ENCODE measurements at places on chromosomes 3 and 15.

GRCh38 chr15:81548365-81549130, 174.5 kb upstream of the TMC3 start:
- DNase-seq: no peak

DNA sequence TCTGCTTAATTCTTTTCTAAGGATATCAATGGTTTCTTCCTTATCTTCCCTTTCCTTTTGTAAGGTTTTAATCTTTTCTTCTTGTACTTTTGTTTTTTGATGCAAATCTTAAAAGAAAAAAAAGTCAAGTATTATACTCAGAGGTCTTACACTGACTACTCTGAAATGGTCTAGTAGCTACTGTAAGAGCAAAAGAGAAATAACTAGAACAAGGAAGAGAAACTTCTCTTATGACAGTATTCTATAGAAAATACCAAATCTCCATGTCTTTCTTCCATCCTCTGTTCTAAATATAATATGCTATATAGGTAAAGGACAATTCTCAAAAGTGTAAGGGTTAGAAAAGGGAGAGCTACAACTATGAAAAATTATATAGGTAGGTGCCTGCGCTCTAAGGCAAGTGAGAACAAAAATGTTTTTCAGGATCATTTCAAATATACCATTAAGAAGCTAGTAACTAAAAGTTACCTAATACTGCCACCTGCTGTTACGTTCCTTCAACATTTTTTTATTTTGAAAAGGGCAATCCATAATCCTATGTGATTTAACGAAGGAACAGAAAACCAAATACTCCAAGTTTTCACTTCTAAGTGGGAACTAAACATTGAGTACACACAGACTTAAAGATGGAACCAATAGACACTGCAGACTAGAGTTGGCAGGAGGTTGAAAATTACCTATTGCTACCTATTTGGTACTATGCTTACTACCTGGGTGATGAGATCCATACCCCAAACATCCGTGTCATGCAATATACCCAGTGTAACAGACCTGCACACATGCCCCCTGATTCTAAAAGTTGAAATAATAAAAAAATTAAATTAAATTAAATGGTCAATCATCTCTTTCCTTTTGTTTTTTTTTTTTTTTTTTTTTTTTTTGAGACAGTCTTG, 36.7 kb downstream of the CIP2A start:
- DNase-seq: peak; percentile 47

GRCh38 chr3:54988838-54989630, 61.2 kb upstream of the LRTM1 start:
- DNase-seq: peak; percentile 95

DNA sequence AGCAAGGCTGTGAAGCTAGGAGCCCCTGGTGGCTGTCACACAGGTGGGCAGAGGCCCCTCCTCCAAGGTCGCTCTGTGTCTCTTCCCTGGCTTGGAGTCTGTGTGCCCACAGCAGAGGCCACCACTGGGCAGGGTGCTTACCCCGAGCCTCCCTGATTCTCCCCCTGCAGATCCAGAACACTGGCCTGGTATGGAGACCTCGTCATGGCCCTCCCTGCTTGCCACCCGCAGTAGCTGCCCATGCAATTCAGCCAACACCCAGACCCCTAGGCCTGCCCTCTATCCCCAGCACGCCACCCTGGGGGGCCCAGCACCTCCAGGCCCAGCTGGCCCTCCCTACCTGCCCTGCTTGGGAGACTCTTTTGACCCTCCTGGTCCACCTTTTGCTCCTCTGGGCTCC, 5.5 kb upstream of the RHO start:
- no peak for DNase-seq

GRCh38 chr3:133832802-133833144, 27.2 kb downstream of the SRPRB start:
- no peak for DNase-seq

- DNase-seq: no peak
These were observed 79.7 kb downstream of the IFT80 start for GRCh38 chr3:160319322-160319721.

- DNase-seq: no peak
These were observed 271.6 kb downstream of the ERC2 start for GRCh38 chr3:56196700-56197099.

GRCh38 chr15:42710662-42711061, 26.3 kb downstream of the CDAN1 start:
- DNase-seq: peak; percentile 43

DNA sequence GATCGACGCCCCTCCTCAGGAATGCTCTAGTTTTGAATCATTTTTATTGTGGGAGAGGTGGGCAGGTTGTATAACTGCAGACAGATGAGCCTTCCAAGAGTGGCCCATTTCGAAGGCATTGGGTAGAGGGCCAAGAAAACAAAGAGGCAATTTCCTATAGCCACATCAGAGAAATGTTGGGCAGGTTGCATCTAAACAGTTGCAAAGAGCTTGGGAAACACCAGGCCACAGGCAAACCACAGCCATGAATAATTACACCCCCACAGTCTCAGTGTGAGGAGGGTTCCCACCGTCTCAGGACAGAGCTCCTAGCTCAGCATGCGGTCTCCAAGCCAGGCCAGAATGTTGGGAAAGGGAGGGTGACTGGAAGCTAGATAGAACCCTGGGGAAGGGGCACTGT, 257.3 kb downstream of the ABHD5 start:
- DNase-seq: no peak

DNA sequence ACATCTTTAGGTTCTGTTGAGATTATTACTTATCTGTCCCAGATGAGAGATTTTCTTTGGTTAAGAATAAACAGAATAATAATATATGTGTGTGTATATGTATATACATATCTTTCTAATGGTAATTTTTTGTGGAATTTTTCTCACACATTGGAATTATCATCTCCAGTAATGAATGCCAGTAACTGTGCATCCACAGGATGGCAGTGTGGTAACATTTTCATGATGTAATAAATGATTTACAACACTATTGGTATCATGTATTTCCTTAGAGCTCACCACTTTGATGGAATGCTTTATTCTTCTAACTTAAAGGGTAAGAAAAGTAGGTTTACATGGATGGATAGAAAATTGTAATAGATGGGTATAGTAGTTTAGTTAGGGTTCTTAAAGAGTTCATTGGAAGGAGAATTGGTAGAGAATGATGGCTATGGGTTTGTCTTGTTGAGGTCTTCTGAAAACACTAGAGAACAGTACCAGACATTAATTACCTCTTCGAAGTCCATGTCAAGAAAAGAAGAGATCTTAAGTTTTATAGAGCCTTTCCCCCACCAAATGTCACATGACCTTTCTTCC, 78.1 kb downstream of the STT3B start:
- DNase-seq: peak; percentile 60

- peak; percentile 67 for DNase-seq
These were observed 20.3 kb upstream of the ABTB1 start for GRCh38 chr3:127652246-127652995.

GRCh38 chr3:101279162-101279561, 41.2 kb downstream of the IMPG2 start:
- no peak for DNase-seq

DNA sequence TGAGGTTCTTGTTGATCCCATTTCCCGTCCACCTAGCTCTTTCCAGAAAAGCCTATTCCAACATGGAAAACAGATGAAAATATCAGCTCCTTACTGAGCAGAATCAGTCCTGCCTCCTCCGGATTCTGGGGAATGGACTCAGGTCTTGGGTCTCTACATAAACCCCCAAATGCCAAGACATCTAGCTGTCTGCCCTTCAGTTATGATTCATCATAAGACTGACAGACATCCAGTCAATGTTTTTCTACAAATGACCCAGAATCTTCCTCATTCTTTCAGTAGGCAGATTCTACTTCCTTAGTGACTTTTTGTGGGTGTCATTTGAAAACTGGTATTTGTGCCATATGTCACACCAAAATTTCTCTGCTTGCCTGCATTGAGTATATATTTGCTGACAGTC, 103.0 kb upstream of the TGFBR2 start:
- DNase-seq: no peak

DNA sequence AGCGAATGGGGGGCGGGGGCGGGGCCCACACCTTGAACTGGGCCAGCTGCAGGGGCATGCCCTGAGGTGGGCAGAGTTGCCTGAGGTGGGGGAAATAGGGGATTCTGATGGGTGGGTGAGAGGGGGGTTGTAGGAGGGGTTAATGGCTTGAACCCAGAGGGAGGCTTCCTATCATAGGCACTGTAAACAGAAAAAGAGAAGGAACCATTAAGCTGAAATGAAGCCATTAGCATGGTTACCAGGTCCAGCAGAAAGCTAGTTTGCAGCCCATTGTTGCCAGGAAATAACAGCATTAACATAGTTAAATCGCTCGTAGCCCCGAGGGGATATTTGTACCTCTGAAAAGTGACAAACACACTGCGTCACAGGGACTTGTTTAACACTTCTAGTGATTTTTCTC, 29.0 kb downstream of the ETV5 start:
- DNase-seq: no peak

- DNase-seq: peak; percentile 83
These were observed 133.3 kb downstream of the TBC1D2B start for GRCh38 chr15:77944002-77944867.

DNA sequence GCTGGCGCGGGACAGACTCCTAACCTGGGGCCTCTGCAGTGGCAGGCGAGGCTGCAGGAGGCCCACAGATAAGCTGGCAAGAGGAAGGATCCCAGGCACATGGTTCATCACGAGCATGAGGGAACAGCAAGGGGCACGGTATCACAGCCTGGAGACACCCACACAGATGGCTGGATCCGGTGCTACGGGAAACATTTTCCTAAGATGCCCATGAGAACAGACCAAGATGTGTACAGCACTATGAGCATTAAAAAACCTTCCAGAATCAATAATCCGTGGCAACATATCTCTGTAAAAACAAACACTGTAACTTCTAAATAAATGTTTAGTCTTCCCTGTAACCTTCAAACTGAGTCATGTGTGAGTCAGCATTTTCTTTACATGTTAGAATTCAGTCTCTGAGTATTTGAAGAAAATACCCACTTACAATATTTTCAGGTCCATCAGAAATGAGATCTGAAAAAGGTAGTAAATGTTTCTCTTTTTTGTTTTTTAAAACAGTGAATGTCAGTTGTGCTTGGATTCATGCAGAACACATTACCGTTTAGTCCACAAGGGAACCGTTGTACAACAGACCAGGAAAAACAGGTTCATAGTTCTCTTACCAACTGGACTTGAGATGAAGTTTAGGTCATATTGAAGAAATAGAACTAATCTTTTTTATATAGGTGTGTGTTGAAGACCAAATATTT, 75.9 kb downstream of the BOC start:
- peak; percentile 62 for DNase-seq

DNA sequence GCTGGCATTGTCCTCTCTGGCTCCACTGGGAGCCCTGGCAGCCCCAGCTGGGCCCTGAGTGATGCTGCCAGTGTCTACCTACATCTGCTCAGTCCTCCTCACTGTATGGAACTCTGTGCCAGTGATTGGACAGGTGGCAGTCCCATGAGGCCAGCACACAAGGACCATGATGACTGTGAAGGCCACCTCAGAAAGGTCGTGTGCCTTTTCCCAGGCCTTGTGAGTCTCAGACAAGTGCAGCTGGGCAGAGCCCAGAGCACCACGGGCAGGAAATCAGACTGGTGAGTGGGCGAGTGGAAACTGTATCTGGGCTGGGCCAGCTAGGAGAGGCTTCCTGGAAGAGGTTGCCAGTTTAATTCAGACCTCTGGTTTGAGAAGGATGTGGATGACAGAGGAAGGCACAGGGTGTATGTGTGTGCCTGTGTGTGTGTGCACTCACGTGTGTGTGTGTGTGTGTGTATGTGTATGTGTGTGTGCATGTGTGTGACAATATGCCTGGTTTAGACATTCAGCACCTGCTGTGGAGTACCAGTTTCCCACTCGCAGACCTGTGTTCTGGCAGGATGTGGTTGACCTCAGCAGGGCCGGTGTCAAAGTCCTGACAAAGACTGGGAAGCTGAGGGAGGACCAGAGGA, 7.0 kb downstream of the MAPKAPK3 start:
- DNase-seq: no peak

- no peak for DNase-seq
These were observed 642.3 kb upstream of the CFAP20DC start for GRCh38 chr3:59692117-59692516.

GRCh38 chr3:194203482-194204041, 67.6 kb downstream of the HES1 start:
- no peak for DNase-seq

- DNase-seq: no peak
These were observed 392.2 kb downstream of the KCNH8 start for GRCh38 chr3:19540464-19540863.

DNA sequence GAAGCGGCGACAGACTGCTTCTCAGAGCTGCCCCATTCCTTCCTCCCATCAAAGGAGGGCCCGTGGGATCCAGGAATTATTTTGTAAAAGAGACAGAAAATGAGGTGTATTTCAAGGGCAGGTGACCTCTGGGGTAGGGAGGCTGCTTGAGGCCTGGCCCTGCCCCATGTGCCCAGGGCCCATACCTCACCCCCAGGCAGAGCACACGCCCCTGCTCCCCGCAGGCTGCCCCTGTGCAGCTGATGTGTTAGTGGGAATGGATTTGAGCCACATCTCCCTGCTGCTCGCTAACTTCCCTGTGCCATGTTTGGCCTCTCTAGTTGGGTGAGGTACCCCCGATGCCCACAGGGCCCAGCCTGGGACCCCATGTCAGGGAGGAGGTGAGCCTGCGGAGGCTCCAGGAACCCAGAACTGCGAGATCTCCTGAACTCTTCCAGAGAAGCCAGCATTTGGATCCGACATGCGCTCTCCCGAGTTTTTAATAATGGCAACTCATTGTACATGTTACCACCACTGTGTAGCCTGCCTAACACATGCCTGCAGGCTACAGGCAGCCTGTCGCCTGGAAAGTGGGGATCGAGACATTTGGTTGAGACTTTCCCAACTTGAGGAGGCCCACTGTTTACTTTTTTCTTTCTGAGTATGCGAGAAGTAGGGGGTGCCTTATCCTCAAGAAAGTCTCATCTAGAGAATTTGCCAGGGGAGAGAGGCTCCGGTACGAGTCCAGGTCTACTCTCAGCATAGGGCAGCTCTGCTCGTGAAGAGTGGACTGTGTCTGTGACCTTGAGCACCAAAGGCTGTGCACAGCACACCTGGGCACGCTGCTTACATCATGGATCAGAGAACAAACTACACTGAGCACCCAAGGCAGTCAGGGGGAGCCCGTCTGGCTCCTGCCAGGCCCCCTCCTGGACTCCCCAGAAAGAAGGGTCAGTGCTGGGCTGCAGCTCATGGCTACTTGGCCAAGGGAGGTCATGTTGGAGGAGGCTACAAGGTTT, 36.1 kb downstream of the PCSK6 start:
- no peak for DNase-seq

DNA sequence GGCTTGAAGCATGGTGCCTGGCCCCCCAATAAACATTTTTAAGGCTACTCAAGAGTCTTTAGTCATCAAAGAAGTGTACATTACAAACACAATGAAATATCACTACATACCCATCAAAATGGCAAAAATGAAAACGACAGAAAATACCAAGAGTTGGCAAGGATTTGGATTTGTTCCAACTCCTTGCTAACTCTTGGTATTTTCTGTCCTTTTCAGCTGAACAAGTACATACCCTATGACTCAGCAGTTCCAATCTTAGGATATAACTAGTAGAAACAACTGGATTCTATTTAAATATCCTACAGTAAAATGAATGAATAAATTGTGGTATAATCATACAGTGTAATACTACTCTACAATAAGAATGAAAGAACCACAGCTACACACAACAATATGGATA, 25.1 kb upstream of the GABPB1 start:
- peak; percentile 28 for DNase-seq
